ENCODE measurements at places on chromosomes 7 and 10.

- DNase-seq: no peak
Observed at GRCh38 chr7:115676080-115676479, 354.5 kb downstream of the TFEC start.

DNA sequence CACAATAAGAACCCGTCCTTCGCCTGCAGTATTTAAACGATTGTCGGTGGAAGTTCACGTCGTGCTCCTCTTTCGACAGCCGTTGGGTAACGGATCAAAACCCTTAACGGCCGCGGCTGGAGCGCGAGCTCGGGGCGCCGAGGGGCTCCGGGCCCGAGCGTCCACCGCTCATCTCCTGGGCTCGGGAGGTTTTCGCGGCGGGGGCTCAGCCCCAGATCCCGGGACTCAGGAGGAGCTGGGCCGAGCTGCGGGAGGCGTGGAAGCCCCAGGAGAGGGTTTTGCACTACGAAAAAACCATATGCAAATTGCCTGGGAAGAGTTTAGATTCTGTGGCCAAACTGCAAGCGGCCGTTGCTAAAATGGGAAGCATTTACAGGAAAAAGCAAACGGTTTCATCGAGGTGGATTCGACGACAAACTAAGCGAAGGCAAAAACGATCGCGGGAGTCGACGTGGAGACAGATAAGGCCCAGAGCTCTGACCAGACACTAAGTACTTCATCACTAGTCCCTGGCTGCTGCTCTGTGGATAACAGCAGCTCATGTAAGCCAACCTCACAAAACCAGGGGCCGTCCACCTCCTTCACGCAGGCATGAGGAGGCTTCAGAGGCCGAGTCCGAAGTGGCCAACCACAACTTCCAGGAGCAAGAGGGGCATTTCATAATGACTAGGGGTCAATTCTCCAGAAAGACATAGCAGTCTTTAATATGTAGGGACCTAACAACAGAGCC, 129.7 kb downstream of the MARCHF5 start:
- DNase-seq: no peak

- no peak for DNase-seq
Observed at GRCh38 chr7:127886248-127886647, 145.0 kb downstream of the LRRC4 start.

GRCh38 chr10:21972584-21972983, 30.9 kb downstream of the DNAJC1 start:
- DNase-seq: no peak

DNA sequence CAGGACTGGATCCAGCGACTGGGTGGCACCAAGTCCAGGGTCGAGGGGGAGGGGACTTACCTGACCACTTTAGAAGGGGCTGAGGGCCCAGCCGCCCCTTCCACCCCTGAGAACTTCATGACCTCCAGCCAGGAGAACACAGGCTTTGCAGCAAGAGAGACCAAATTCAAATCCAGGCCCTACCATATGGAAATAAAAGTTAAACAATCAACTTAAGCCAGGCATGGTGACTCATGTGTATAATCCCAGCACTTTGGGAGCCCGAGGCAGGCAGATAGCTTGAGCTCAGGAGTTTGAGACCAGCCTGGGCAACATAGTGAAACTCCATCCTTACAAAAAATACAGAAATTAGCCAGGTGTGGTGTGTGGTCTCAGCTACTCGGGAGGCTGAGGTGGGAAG, 61.9 kb downstream of the COL13A1 start:
- DNase-seq: no peak

DNA sequence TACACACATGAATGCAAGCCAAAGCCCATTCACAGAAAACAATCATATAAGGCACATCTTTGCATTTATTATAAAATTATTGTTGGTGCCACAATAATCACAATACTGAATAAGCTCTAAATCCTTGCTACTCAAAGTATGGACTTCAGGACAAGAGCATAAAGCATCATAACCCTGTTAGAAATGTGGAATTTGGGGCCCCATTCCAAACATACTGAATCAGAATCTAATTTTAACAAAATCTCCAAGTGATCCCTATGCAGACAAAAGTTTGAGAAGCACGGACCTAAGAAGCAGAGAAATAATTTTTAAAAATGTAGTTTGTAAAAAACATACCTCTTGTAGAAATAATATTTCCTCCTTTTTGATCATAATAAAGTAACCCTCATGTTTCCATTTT, 199.2 kb downstream of the IMMP2L start:
- no peak for DNase-seq

- DNase-seq: no peak
Observed at GRCh38 chr10:8224591-8224990, 170.1 kb downstream of the GATA3 start.

GRCh38 chr10:80173466-80173865, 31.9 kb downstream of the ANXA11 start:
- DNase-seq: no peak

DNA sequence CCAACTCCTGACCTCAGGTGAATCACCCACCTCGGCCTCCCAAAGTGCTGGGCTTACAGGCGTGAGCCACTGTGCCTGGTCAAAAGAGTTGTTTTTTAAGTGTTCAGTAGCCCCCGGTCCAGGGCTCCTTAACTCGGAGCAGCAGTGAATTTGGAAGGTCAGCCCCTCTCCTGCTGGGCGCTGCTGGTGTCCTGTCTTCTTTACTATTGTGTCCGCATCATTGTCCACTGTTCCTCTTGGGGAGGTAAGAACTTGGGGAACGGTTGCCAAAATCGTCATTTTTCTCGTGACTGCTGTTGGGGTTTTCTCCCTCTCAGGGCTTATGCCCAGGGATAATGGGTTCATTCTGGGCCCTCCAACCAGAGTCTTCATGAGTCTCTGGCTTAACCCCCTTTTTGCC, 46.7 kb downstream of the CAMK1D start:
- no peak for DNase-seq

DNA sequence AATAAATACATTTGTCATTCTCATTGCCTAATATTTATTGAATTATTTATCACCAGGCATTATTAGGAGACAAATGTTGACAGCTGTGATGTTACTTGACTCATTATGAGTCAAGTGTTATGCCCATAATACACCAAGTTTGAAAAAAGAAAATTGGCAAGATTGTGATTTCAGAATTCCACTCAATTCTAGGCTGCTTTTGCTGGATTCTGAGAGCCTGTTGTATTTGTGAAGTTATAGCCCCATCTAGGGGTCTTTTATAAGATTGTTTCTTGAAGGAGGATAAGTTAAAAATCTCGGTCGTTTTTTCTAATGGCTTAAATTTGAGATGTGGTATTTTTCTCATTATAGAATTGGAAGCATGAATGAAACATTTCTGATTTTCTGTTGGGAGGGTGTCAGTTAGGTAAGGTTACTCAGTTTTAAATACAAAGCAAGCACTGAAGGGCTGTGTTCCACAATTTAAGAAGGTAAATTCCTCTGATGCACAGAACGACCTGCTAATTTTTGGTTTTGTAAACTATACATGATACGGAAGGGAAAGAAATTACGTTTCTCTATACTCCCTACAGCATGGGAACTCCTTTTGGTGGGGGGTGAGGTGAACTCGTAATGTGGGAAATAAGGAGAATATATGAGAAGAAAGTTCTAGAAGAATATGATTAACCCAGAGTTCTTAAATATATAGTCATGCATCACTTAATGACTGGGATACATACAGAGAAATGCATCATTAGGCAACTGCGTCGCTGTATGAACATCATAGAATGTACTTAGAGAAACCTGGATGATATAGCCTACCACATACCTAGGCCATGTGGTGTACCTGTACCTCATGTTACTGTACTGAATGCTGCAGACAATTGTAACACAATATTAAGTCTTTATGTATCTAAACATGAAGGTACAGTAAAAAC, 2.6 kb downstream of the STK31 start:
- peak; percentile 49 for DNase-seq

DNA sequence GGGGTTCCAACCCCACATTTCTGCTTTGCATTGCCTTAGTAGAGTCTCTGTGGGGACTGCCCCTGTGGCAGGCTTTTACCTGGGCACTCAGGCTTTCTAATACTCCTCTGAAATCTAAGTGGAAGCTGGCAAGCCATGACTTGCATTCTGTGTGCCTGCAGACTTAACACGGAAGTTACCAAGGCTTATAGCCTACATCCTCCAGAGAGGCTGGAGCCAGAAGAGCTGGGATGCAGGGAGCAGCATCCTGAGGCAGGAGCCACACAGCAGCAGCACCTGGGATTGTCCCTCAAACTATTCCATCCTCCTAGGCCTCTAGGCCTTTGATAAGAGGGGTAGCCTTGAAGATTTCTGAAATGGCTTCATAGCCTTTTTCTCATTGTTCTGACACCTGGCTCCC, 22.1 kb upstream of the ABCC2 start:
- DNase-seq: no peak

DNA sequence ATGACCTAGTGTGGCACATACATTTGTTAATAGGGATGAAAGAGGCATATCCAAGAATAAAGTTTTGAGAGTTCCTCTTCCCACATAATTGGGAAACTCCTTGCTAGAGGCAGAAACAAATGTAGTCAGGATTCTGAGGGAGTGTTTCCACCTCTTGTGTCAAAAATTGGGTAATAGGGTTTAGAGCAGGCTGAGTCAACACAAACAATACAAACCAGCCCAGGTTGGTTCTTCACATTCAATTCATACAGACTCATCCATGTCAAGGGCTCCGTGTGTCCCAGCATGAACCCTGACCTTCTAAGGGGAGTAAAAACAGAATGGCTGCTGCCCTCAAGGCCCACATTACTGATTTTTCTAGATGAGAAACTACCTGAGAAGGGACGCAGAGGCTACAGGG, 75.3 kb downstream of the GLI3 start:
- no peak for DNase-seq

DNA sequence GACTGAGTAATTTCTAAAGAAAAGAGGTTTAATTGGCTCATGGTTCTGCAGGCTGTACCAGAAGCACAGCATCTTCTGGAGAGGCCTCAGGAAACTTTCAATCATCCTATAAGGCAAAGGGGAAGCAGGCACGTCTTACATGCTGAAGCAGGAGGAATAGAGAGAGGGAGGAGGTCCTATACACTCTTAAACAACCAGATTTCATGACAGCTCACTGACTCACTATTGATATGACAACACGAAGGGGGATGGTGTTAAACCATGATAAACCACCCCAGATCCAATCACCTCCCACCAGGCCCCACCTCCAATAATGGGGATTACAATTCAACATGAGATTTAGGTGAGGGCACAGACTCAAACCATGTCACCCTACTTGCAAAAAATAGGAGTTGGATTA, 201.5 kb downstream of the CDK14 start:
- no peak for DNase-seq

DNA sequence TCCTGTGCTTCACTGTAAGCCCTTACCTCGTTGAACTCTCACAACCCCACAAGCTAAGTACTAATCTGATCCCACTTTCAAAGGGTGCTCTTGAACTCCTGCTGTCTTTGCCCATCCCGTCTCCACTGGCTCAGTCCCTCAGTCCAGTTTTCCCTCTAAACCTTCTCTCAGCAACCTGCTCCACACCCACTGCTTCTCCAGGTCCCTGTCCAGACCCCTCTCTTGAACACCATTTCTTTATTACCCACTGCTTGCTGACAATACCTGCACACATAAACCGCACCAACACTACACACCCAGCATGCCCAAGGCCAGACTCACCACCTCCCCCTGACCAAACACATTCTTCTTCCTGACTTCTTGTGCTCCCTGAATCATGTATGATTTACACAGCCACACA, 343.3 kb downstream of the GRID1 start:
- no peak for DNase-seq

DNA sequence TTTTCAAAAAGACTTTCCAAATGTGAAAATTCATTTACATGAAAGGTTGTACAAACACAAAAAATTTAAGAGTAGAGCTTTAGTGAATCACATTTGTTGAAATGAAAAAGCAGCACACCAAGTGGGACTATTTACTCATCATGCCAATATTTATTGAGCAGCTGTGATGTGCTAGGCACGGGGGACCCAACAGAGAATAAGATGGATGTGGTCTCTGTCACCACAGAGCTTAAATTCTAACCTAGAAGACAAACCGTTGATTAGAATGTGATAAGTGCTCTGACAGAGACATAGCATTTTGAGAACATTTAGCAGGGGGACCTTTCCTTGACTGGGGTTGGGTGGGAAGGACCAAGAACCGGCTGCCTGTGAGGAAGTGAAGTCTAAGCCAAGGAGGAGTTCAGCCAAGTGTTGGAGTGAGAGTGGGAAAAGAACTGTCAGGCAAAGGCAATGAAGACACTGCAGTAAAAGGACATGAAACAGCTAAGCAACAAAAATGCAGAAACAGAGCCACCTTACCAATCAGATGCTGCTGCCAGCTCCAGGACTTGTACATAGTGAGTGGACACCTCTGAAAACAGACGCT, 19.1 kb downstream of the ADAM12 start:
- DNase-seq: no peak

GRCh38 chr10:82438277-82438676, 563.3 kb downstream of the NRG3 start:
- DNase-seq: no peak

- DNase-seq: no peak
Observed at GRCh38 chr10:99827936-99828335, 45.5 kb downstream of the ABCC2 start.

- DNase-seq: no peak
Observed at GRCh38 chr7:121531175-121532070, 135.3 kb upstream of the FAM3C start.

DNA sequence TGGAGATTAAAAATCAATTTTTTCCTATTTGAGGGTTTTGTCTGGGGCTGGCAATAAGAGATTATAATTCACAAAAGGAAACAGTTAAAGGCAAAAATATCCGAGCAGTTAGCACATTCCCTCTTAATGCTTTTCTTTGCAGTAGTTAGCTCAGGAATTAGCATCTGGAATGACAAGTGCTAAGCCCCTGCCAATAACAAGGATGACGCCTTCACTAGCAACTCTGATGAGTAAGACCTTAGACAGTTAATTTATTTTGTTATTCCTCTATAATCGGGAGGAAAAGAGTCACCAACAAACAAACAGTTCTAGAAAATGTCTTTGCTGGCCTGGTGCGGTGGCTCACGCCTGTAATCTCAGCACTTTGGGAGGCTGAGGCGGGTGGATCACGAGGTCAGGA, 151.3 kb downstream of the TRIL start:
- no peak for DNase-seq

GRCh38 chr10:69685426-69685801, 55.4 kb downstream of the FAM241B start:
- no peak for DNase-seq

DNA sequence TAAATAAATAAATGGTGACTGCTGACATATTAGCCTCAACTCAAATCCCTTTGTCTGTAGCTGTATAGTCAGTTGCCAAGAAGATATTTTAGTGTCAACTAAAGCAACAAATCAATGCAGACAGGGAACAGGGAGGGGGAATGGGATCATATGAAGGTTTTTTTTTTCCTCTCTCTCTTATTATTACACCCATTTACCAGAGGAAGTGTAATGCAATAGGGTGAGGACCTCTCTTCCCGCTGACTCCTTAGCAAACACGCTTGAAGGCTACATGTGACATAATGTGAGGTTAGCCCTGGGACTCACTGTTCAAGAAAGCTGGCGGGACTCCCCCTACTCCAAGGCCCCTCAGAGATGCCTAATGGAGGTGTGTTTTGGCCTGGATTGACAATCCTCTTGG, 88.2 kb downstream of the CHRM2 start:
- no peak for DNase-seq

All from activated CD4-positive, alpha-beta T cell treated with anti-CD3 and anti-CD28 coated beads, Interleukin-10, Interleukin-2, amounts not matched to agents 100 ng/mL and 50 ng/mL, durations not matched to agents 16 hours and 8 hours (primary cell).